ENCODE measurements at places on chromosomes 2 and 18. TPM values are rescaled to one million over a fixed set of nuclear protein-coding genes. Genes with fewer than 3 reads are reported as not detected.

The G6PC2 gene
- total RNA-seq: not detected

The HOXD1 gene
- total RNA-seq: 0.16 TPM

The CNTNAP5 gene
- 8.9 TPM for total RNA-seq

The ABCG8 gene
- total RNA-seq: not detected

The TNFAIP6 gene
- not detected for total RNA-seq

The EPHA4 gene
- total RNA-seq: 40.3 TPM

The CYP26B1 gene
- total RNA-seq: 31.5 TPM

The IMPACT gene
- total RNA-seq: 28.1 TPM

The DSC1 gene
- total RNA-seq: not detected

The IL36B gene
- not detected for total RNA-seq

The TSPYL6 gene
- total RNA-seq: not detected

The RASGRP3 gene
- not detected for total RNA-seq

The REEP1 gene
- total RNA-seq: 14.2 TPM

The CDH7 gene
- total RNA-seq: 6.5 TPM

The SH2D6 gene
- 0.71 TPM for total RNA-seq

The LDLRAD4 gene
- 3.4 TPM for total RNA-seq

The CCDC148 gene
- total RNA-seq: 4.6 TPM

The SP140 gene
- 0.69 TPM for total RNA-seq

The FBXO15 gene
- 4.3 TPM for total RNA-seq

The GPR45 gene
- not detected for total RNA-seq

The AGAP1 gene
- 47.2 TPM for total RNA-seq

The CXCR2 gene
- total RNA-seq: not detected

The CCDC138 gene
- 27.3 TPM for total RNA-seq

The RBM43 gene
- 4.7 TPM for total RNA-seq

The TANC1 gene
- total RNA-seq: 29.8 TPM

Measured in progenitor cell of endocrine pancreas (in vitro differentiated cells).